ENCODE measurements at places on chromosomes 12 and 14.

DNA sequence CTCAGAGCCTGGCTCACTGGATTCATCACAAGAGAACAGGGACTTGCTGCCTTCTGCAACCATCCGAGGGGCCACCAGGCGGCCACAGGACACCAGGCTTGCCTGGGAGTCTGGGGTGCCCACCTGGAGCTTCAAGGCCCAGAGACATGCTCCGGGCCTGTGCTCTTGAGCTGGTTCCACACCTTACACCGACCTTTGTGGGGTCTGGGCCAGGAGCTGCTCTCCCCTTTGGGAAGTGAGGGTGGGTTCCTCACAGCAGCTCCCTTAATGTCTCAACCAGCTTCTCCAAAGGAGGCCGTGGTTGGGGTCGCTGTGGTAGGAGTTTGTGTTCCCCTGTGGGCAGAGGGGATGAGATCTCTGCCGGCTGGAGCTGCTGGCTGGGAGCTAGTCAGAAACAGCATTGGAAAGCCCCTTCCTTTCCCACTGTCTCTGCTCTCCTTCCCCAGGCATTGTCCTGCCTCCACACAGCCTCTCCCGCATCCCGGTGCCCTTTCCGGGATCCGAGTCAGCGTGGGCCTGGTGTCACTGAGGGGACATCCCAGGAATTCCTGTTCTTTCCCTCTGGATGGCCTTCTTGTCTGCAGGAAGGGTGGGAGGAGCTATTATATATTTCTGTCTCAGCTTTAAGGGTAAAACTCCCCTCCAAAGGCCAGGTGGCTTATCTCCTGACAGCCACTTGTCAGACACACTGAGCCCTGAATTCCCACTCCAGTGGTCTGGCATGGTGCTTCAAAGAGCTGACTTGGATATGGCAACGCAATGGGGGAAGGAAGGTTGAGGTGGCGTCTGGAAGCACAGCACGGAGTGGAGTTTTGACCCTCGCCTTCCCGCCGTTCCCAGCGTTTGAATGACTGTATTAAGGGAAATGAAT is 5.1 kb upstream of the PAPLN start:
- no peak for DNase-seq

DNA sequence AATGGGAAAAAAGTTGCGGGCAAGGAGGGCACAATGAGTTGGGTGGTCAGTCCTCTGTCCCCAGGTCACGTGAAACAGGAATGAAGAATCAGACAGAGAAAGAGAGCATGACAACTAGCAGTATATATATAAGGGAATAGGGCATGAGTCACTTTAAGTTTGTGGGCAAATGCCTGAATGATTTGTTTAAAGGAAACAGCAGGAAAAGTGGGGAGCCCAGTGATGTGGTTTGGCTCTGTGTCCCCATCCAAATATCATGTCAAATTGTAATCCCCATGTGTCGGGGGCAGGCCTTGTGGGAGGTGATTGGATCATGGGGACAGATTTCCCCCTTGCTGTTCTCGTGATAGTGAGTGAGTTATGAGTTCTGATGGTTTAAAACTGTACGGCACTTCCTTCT is 195.3 kb upstream of the IGF1 start:
- no peak for DNase-seq

- DNase-seq, result no peak
These were observed 44.7 kb upstream of the AMIGO2 start for GRCh38 chr12:47124451-47124850.

- no peak for DNase-seq
These were observed 38.2 kb downstream of the BAZ2A start for GRCh38 chr12:56591961-56592360.

- DNase-seq, result peak; percentile 75
These were observed 11.5 kb downstream of the FOXA1 start for GRCh38 chr14:37583358-37584210.

DNA sequence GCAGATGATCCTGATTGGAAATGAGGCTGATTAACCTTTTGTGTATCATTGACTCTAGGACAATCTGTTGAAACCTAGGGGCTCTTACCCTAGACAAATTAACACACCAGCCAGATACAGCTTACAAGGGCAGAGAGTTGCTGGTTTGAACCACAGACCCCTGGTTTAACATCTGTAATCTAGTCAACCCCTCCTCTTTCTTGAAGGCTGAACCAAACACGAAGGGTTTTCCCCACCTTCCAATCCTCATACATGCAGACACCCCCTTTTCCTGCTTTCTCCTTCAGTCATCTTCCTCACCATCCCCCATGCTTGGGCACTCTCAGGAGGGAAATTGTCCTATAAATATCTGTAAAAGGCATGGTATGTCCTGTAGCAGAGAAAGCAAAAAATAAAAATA is 126.0 kb upstream of the HIF1A start:
- no peak for DNase-seq

GRCh38 chr14:84006643-84007155 is 1523.2 kb upstream of the FLRT2 start:
- DNase-seq, result peak; percentile 43

DNA sequence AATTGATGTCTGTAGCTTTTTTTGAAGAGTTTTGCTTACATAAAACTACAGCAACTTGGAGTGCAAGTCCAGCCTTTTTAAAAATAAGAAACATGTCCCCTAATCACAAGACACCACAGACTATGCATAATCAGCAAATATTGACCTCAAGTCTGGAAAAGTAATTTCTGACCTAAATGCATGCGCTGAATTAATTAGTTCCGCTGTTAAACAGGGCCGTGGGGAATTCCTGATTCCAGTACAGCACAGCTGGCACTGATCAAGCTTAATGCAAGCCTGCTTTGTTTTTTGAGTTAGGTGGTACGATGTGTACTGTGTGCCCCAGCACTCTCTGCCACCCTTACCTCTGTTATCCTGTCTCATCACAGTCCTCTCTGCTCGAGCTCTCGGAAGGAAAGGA is 9.2 kb downstream of the MLH3 start:
- DNase-seq, result no peak

- DNase-seq, result no peak
These were observed 253.1 kb downstream of the ANO2 start for GRCh38 chr12:5691943-5692342.

DNA sequence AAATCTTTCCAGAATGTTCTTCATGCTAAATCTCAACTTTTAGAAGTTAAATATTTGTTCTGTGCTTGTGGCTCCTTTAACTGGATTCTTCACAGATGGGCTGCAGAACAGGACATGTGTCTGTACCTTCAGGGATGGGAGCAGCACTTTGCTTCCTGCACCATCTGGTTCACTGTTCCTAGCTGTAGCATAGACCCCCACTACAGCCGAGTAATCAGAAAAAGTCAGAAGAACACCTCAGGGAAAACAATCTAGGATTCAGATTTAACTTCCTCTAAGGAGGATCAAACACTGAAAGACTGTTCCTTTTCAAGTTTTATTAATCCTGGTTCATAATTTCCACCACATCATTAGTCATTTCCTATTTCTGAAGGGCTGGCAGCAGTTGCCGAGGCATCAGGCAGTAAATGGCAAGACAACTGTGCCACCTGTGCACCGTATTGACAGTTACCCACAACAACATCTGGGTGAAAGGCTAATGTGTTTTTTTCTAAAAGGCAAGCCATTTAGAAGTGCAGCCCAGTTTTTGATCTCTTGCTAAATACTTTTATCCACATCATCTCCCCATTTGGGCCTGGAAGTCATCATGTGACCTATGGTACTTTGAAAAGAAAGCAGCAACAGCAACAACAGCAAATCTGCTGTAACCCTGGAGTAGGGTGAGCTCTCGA is 212.8 kb upstream of the BMP4 start:
- DNase-seq, result no peak

DNA sequence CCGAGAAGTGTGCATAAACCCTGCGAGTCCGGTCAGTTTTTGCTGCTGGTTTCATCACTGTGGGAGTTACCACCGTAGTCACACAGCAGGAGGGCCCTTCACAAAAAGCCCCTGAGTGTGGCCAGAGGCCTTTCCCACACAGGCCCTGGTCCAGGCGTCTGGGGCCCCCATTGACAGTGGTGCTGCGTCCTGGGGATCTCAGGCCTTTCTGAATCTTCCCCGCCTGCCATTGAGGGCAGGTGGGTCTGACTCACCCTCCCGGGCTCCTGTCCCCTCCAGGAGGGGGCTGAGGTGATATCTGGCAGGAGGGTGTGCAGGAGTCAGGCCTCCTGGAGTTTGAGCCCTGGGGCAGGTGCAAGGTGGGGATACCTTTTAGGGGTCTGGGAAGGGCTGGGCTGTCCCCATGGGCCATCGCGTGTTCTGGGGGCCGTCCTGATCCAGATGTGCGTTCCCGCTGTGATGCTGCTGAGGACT is 358.5 kb downstream of the TMEM121 start:
- no peak for DNase-seq

GRCh38 chr12:4322726-4323125 is 1.7 kb downstream of the TIGAR start:
- no peak for DNase-seq

DNA sequence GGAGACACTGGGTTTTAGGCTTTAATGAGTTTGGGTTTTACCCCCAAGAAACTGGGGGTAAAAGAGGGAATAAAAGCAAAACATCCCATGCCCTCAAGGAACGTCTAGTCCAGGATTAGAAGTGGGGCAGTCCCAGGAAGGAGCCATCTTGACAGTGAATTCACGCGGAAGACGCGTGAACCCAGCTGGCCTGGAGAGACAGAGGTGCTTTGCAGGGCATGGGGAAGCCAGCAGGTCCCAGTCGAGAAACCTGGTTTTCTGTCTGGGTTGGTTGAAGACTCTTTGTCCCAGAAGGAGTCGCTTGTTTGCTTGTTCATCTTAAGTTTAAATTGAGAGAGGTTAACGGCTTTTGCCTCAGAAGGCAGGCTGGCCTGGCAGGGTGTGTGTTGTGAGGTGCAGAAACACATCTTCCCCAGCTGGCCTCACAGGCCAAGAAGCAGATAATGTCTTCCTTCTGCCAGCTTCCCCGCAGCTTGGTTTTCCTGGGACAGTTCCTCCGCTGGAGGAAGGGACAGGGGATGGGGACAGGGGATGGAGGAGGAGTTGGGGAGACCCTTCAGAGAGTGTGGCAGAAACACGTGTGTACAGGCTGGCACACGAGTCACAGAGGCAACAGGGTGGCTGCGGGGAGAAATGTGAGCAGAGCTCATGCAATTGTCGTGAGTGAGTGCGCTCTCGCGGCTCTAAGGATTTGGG is 18.5 kb upstream of the CD9 start:
- DNase-seq, result no peak

DNA sequence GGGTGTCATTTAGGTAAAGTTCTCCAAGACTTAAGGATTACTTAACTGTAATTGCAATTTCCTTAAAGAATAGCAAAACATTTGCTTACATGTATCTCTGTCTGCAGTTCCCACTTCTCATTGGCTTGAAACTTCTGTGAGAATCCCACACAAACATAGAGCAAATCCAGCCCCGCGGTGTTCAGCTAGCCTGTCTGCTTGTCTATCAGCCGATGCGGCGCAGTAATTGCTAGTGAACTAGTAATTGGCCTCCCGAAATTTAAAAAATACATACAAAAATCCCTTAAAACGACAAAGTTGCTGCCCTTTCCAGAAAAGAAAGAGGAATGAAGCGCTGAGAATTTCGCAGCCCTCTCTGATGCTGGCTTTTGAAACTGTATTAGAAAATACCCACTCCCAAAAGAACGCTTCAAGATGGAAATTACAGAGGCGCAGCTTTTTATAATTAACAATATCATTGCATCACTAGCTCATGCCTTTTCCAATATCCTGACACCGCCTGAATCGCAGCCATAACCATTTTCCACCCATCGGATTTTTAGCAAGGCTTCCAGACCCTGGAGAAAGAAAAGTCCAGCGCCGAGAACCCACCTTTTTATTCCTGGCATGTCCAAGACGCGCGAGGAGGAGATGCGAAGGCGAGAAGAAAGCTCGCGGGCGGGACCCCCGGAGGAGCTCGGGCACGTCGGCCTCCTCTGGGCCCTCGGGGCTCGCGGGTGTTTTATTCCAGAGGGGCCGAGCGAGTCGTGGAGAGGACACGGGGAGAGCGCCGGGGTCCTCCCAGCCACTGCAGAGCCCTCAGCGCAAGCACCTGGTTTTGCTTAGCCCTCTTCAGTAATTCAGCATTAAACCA is 646 bp downstream of the FBLN5 start:
- no peak for DNase-seq

DNA sequence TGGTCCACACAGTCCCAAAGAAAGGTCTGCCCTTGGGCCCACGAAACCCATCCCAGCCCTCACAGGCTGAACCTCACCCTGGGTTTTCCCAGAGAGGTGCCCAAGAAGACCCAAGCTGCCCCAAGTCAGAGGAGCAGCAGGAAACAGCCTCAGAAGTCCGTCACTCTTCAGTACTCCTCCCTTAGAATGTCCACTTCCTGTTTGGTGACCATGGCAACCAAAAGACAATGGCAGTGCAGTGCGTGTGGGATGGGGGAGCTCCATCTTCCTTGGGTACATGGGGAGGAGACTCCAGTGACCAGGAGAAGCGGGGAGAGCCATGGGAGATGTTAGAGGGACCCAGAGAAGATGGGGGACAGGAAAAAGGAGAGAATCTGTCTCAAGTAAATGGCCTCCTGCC is 11.3 kb downstream of the SELPLG start:
- DNase-seq, result no peak

- DNase-seq, result no peak
These were observed 98.0 kb downstream of the GCH1 start for GRCh38 chr14:54804538-54805041.

- DNase-seq, result no peak
These were observed at the start of gene PTPRR for GRCh38 chr12:70920251-70920851. Gene PTPRR (minus strand): TSS chr12:70920738. CDS start chr12:70920390, 348 bp downstream.

- DNase-seq, result no peak
These were observed 352.0 kb downstream of the ZFP36L1 start for GRCh38 chr14:68440820-68441219.

DNA sequence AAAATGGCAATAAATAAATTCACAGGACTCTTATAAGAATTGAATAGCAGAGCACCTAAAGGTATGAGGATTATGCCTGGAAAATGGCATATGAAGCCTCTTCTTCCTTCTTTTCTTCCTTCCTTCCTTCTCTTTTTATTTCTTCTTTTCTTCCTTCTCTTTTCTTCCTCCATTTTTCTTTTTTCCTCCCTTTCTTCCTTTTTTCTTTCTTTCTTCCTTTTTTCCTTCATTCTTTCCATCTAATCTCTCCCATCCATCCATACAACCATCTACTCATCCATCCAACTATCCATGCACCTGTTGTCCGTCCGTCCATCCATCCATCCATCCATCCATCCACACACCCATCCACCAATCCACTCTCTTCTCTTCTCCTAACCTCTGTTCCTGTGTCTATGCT is 173.8 kb downstream of the TBX5 start:
- no peak for DNase-seq

- no peak for DNase-seq
These were observed 18.6 kb downstream of the GSTZ1 start for GRCh38 chr14:77339407-77339806.

DNA sequence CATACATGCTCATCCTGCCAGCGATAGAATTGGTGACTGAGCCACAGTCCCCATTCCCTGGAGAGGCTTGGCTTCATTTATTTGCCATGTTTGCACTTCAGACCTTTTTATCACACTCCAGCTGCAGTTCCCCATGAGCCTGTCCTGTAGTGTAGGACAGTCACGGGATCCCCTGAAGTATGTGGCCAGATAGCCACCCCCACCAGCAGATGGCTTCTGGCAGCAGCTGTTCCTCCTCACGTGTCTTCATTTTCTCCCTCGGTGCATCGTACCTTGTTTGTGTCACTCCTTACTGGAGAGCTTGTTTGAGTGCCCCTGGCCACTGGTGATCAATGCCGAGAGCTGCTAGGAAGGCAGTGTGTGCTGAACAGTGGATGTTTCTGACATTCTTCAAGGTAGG is 40.2 kb downstream of the UBE3B start:
- DNase-seq, result peak; percentile 99

GRCh38 chr14:57060276-57060955 is 208.3 kb downstream of the EXOC5 start:
- DNase-seq, result no peak
